ENCODE measurements at places on chromosomes 13 and 19.

DNA sequence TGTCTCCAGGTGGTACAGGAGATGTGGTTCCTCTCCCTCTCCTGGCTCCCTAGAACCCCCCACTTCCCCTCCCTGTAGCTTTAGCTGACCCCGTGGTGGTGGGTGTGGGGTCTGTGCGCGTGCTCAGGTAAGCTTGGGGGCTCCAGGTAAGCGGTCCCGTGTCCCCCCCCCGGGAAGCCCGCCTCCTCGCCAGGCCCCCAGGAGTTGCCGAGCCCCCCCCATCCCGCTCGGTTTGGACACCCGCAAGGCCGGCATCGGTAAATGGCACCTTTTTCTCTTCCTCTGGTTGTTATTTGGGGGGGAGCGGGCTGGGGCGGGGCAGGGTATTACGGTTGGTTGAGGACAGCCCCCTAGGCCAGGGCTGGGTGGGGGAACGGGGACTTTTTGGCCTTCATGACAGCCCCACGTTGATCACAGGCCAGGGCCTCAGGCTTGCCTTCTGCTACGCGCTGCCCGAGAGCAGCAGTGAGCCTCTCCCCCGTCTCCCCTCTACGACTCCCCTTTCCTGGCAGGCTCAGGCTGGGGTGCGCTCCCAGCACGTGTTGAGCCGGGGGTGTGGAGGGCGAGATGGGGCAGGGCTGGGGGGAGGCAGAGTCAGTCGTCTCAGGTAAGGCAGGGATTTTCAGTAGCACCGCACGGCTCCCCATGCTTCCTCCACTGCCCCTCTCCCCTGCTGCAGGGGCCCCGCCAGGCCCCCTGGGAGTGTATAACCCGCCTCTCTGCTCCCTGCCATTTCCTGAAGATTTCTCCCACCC lies 10.7 kb upstream of the LIN7B start:
- no peak for DNase-seq

- DNase-seq, result no peak
These were observed 1476.5 kb upstream of the PRR20A start for GRCh38 chr13:55664178-55664577.

- no peak for DNase-seq
These were observed 960.7 kb upstream of the PCDH9 start for GRCh38 chr13:68190818-68191217.

DNA sequence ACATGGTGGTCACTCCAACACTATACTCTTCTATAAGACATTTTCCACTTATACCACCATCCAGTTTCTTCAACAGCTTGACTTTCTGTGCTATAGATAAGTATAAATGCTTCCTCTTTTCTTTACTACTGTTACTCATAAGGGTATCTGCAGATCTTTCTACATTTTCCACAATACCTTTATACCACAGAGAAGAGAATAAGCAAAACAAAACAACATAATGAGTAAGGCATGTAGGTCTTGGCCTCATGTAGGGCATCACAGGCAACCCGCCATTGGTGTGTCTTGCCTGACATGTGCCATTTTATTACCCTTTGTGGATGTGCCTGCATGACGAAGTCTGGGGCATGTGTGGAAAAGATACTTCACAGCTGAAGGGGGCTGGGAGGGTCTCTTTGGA lies 265.3 kb upstream of the STARD13 start:
- DNase-seq, result no peak

DNA sequence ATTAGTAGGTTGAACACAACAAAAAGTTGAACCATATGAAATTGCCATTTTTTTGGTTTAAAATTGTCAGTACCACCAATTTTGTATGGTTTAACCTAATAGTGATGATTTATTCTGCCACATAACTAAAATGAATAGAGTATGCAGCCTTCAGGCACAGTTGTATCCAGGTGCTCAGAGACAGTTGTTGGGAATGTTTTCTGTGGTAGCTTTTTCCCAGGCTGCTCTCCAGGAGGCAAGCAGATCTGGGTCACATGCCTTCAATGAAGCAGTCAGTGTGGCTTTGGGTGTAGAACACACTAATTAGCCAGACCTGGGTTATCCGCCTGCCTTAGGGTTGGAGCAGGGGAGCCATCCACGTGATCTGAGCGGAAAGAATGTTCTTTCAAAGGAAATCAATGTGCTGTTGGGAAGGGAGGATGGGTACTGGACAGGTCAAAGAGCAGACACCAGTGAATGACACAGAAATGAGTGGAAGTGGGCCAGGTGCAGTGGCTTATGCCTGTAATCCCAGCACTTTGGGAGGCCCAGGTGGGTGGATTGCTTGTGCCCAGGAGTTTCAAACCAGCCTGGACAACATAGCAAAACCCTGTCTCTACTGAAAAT lies 28.6 kb downstream of the MARK4 start:
- DNase-seq, result no peak

Measured in H1 (cell line).